ENCODE measurements at places on chromosomes 4 and X.

GRCh38 chr4:84697159-84697558, 114.2 kb downstream of the CDS1 start:
- no peak for DNase-seq

DNA sequence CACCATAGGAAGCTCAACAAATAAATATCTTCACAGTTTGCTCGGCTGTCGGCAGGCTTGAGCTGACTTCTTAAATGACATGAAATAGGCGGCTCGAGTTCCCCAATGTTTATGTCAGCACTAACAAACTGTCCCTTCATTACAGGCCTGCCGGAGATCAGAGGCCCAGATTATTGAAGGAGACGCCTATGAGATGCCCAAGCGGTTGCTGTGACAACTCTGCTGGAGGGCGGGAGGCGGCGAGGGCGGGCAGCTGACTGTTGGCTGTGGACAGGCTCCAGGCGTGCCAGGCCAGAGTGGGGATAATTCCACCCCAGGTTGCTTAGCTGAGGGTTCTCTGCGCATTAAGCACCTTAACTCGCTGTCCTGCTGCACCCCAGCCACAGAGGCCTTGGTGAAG, 39.2 kb upstream of the MSX1 start:
- no peak for DNase-seq

- no peak for DNase-seq
Measured at GRCh38 chr4:99574530-99575324, at the start of gene MTTP. Gene MTTP (plus strand): TSS chr4:99574824. CDS start chr4:99574910, 86 bp downstream.

- no peak for DNase-seq
Measured at GRCh38 chr4:111676533-111676932, 468.7 kb upstream of the FAM241A start.

- DNase-seq: no peak
Measured at GRCh38 chr4:41339812-41340809, 83.4 kb downstream of the UCHL1 start.

DNA sequence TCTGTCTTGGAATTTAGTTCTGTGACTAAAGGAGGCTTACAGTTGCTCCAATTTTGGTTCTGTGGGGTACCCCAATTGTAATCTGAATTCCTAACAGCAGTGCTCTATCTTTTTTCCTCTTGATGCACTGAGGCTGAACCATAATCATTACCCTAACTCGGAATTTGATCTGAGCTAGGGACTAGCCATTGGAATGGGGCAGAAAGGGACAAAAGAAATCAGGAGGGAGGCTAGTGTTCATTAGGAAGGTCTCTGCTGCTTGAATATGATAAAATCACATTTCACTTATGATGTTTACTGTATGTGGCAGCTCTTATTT, 2.7 kb downstream of the KLF3 start:
- DNase-seq: no peak

GRCh38 chrX:153921070-153921469, 5.0 kb downstream of the ARHGAP4 start:
- DNase-seq: no peak

DNA sequence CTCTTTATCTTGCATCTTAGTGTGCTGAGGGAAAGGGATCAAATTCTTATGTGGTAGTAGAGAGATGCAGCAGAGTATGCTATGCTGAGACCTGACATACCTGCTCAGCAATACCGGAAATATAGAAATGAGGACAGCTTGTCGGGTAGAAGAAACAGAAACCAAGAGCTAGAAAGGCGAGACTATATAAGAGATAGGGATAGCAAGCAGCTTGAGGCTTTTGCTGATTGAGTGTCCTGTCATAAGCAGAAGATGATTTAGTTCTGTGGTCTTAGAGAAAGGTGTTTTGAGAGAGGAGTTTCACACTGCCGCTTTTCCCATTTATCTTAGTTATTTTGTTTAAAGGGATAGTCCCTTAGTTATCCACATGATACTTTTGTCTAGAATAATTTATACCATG, 31.7 kb downstream of the USP9X start:
- DNase-seq: no peak

GRCh38 chrX:12867685-12868084, 813 bp downstream of the TLR7 start:
- DNase-seq: no peak

DNA sequence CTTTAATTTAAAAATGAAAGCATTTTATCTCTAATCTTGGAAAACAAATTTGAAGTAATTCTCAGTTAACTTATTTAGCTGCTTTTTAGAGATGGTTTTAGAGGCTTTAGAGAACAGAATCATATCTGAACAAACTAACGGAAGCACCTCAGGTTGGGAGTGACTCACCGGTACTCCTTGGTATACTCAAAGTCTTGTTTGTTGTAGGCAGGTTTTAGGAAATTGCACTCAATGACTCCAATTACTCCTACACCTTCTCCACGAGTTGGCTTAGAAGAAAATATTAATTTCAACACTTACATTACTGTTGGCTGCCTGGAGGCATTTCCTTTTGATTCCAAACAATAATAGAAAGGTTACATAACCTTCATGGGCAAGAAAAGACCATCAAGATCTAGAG, 23.6 kb downstream of the MORC4 start:
- DNase-seq: no peak

DNA sequence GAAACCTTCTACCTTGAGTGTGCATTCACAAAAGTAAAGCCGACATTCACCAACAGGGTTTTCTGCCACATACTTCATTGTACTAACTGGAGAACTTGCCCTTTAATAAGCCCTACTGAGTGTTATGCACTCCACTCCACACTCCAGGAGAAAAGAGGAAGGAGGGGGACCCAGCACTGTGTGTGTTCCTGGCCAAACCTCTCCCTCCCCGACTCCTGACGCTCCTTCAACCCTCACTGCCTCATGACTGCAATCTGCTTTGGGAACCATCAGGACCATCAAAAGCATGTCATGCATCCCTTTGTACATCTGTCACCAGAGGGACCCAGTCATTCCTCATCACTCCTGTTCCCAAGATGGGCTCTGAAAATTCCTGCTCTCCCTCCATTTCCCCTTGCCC, 143.7 kb downstream of the RASL11B start:
- no peak for DNase-seq

DNA sequence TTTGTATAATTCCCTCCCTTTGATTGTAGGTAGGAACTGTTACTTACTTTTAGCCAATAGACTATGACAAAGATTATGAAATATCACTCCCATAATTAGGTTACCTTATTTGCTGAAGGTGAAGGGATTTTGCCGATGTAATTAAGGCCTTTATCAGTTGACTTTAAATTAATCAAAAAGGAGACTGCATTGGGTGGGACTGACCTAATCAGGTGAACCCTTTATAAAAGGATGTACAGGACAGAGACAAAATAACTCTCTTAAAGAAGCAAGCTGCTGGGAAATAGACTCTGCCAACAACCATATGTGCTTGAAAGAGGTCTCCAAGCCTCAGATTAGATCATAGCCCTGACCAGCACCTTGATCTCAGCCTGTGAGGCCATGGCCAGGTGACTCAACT, 167.6 kb downstream of the SOX3 start:
- no peak for DNase-seq

DNA sequence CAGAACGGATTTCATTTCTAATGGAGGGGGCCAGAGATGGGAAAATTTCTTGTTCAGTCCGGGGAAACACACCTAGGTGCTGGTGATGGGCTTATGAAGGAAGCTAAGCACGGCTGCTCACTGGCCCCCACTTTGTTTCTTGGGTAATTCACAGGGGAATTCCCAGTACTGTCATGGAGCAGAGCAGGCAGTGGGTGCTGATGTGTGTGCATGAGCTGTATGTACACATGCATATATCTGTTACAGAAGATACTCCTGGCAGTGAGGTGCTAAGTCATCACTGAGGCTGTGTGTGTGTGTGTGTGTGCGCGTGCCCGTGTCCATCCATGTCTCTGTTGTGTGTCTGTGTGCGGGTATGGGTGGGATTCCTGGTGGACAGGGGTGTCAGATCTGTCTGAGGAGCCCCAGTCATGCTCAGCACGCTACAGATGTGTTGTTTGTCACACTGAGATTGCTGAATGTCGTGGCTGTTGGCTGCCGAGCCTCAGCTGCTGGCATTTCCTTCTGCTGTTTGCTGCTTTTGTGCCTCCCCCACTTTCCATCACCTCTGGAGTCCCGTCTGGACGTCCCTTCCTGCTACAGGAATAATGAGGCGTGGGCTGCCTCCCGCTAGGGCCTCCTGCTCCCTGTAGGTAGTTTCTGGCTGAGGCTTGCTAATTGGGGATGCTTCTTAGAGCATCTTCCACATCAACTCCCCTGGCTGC, 53.3 kb downstream of the JADE1 start:
- DNase-seq: no peak

GRCh38 chr4:109673303-109673702, 29.9 kb downstream of the CASP6 start:
- no peak for DNase-seq

DNA sequence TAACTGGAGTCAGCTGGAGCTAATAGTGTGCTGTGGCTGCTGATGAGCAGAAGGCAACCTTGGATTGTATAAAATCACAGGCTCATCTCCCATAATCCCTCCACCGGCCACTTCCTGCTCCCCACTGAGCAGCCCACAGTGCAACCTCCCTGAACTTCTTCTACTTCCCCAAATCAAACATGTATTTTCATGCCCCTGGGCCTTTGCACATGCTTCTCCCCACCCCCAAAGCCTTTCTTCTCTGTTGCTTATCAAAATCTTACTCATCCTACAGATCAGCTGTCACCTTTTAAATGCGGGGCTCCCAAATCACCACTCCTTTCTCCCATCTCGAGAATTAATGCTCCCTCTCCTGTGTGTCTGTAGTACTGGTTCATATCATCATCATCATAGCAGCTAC, 35.8 kb downstream of the RHOH start:
- DNase-seq: no peak

- DNase-seq: no peak
Measured at GRCh38 chrX:21802054-21802670, 37.3 kb upstream of the MBTPS2 start.

- DNase-seq: no peak
Measured at GRCh38 chr4:183988874-183989273, 83.8 kb downstream of the STOX2 start.

GRCh38 chr4:160611181-160611580, 1508.3 kb downstream of the RAPGEF2 start:
- DNase-seq: no peak

DNA sequence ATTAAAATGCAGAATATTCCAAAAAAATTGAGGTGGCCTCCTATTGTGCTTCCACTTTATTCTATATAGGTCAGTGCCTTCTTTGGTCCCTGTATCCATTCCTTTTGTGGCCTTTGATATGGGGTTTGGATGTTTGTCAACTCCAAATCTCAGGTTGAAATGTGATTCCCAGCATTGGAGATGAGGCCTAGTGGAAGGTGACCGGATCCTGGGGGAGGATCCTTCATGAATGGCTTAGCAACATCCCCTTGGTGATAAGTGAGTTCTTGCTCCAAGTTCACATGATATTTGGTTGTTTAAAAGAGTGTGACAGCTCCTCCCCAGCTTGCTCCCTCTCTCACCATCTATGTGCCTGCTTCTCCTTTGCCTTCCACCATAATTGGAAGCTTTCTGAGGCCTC, 380.6 kb downstream of the INPP4B start:
- DNase-seq: no peak

GRCh38 chr4:148300877-148301276, 141.3 kb downstream of the NR3C2 start:
- DNase-seq: no peak

- no peak for DNase-seq
Measured at GRCh38 chrX:50168241-50168687, 32.5 kb downstream of the AKAP4 start.

DNA sequence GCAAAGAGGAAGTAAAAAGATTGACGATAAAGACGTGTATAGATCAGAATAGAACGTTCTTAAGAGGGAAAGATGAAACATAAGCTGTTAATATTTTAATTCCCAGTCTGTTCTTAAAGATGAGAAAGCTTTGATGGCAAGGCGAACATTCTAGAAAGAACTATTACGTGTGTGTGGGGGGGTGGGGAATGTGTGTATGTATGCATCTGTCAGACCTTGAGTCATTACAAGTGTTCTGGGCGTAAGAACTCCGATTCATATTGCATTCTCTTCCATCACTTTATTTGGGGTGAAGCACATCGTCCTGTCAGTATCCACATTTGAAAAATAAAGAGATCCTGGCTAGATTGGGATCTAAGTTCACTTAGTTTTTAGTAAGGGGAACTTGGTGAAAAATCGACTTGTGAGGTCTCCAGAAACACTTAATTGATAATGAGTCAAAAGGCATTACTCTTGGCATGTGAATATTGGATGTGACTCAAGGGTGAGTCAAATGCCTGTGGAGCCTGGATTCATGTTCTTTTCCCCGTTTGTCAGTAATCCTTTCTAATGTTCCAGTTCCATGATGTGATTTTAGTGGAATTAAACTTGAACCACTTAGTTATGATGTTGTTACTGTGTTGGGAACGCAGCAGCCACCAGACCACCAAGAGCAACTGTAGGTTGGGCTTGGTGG, 3.1 kb downstream of the SMS start:
- no peak for DNase-seq

DNA sequence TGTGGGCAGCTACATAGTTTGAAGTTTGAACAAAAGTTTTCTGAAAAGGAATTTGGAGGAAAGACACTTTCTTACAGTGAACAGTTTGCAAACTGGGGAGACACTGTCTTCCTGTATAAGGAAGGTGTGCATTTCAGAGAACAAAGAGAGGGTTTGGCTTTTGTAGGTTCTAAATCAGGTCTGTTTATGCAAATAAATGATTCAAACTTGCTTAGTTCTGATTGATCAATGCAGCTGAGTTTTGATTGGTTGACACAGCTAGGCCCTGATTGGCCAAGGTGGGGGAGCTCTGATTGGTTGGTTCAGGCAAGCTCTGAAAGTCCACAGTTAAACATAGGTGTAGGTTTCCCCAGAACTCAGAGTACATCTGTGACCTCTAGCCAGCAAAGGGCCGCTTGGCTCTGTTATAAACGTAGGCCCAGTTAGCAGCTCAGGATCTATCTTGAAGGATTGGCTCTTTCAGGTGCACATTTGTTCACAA, 63.0 kb upstream of the ENPP6 start:
- peak; percentile 19 for DNase-seq

GRCh38 chrX:135625995-135626394, 87.4 kb upstream of the CT45A1 start:
- DNase-seq: no peak

DNA sequence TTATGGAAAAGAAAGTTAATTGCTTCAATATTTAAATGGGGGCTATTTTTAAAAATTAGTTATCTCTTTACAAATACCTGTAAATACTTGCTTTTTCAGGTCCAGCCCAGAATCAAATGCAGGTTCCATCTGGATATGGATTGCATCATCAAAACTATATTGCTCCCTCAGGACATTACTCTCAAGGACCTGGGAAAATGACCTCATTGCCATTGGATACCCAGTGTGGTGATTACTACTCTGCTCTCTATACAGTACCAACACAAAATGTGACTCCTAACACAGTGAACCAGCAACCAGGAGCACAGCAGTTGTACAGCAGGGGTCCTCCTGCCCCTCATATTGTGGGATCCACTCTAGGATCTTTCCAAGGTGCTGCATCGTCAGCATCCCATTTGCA, 29.2 kb downstream of the SEC24B start:
- no peak for DNase-seq

- DNase-seq: no peak
Measured at GRCh38 chr4:172838943-172839342, 329.7 kb upstream of the GALNT7 start.

GRCh38 chrX:149458586-149458985, 46.5 kb downstream of the IDS start:
- DNase-seq: no peak

GRCh38 chr4:31156221-31156620, 436.1 kb downstream of the PCDH7 start:
- no peak for DNase-seq

GRCh38 chr4:96194993-96195392, 355.1 kb downstream of the PDHA2 start:
- DNase-seq: no peak
